Activated CD4-positive, alpha-beta T cell treated with anti-CD3 and anti-CD28 coated beads, Interleukin-2, amount 50 U/mL, for 24 hours (primary cell): ENCODE measurements at places on chromosomes 7 and 10.

DNA sequence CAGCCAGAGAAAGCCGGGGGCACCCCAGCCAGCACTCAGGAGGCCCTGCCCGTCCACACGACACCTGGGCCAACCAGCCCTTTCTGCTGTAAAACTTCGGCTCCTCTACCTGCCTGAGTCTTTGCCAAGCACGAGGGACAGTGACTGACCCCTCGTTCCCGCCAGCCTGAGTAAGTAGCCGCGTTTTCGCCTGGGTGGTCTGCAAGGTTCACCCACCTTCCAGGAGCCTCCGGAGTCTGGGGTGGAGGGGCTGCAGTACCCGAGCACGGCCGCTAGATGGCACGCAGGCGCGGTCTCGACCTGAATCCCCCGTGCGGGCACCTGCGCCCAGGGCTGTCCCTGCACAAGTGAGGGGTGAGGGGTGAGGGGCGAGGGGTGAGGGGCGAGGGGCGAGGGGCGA, 192.7 kb downstream of the PTPRN2 start:
- DNase-seq, result peak; percentile 9

DNA sequence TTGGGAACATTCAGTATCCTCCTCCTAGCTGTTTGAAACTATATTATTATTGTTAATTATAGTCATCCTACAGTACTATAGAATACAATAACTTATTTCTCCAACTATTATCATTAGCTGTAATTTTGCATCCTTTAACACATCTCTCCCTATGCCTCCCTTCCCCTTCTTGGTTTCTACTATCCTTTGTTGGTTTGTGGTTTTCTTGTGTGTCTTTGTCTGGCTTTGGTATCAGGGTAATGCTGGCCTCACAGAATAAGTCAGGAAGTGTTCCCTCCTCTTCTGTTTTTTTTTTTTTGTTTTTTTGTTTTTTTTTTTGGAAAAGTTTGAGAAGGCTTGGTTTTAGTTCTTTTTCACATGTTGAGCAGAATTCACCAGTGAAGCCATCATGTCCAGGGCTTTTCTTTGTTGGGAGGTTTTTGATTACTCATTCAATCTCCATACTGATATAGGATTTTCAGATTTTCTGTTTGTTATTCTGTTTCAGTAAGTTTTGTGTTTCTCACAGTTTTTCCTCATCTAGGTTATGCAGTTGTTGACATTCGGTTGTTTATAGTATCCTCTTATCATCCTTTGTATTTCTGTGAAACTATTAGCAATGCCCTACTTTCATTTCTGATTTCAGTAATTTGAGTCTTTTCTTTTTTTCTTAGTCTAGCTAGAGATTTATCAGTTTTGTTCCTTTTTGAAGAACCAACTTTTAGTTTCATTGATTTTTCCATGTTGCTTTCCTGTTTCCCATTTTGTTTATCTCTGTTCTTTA, 21.6 kb downstream of the C1GALT1 start:
- DNase-seq, result no peak

DNA sequence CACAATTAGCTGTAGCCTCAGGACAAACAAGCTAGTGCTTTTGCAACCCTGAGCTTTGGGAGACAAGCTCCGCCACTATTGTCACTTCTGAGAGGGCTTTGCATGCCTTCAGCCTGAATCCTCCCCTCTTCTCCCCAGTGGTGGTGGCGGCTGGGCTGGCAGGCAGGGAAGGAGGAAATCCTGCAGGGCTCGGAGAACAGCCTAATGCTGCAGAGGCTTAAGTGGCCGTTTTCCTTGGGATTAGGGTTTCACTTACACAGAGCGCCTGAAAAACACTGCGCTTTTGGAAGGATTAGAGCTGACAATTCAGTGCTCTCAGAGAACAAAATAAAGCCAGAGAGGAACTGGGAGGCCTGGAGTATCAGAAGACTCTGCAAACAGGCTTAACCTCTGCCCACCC, 71.3 kb downstream of the PAX2 start:
- DNase-seq, result no peak

DNA sequence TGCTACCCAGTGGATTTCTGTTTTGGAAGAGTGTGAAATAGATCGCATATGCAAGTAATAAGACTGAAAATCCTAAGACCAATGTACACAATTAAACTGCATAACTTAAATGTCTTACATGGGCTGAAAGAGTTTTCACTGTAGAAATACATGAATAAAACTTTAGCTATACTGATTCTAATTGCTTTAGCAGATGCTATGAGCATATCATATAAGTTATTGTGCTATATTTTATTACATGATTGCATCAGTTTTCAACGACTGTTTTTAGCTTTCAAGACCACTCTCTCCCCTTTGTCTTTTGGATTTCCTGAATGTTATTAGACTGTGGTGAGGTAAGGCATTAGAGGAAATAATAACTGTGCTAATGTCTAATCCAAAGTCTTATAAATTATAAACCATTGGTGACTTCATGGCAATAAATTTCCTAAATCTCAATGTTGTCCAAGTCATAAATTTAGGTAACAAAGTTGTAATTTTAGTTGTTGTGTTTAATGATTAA, 124.5 kb downstream of the SEMA3A start:
- DNase-seq, result no peak

DNA sequence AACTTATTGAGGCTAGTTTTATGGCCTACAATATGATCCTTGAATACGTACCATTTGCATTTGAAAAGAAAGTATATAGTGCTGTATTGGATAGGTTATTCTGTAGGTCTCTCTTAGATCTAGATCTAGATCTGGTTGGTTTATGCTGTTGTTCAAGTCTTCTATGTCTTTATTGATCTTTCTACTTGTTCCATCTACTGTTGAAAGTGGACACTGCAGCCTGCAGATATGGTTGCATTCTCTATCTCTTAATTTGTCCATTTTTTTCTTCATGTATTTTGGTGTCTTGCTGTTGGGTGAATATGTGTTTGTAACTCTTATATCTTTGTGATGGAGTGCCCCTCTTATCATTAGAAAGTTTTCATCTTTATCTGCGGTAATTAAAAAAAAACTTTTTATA, 139.4 kb upstream of the PCDH15 start:
- DNase-seq, result no peak

GRCh38 chr7:84110400-84110799, 84.2 kb downstream of the SEMA3A start:
- DNase-seq, result no peak
